ENCODE measurements at places on chromosomes 4 and X.

- no peak for DNase-seq
These were observed 85.3 kb upstream of the MAML3 start for GRCh38 chr4:140239311-140239710.

DNA sequence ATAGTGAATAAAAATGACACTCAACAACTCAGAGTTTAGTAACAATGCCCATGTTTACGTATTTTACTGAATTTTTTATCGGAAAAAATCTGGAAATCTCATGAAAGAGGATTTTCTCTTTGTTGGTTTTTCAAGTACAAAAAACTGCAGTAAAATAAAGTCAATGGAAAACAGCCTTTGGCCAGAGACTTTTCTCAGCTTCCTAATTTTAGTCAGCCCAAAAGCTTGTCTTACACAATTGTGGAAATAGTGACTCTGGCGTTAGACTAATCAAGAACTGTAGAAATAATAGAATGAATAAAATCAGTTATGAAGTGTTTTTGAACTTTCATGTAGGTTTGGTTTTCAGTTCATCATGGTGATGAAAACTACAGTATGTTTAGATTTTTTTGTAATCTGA lies 234.7 kb downstream of the DKK2 start:
- no peak for DNase-seq

- DNase-seq: no peak
These were observed 16.7 kb downstream of the IRF2 start for GRCh38 chr4:184457535-184458249.

DNA sequence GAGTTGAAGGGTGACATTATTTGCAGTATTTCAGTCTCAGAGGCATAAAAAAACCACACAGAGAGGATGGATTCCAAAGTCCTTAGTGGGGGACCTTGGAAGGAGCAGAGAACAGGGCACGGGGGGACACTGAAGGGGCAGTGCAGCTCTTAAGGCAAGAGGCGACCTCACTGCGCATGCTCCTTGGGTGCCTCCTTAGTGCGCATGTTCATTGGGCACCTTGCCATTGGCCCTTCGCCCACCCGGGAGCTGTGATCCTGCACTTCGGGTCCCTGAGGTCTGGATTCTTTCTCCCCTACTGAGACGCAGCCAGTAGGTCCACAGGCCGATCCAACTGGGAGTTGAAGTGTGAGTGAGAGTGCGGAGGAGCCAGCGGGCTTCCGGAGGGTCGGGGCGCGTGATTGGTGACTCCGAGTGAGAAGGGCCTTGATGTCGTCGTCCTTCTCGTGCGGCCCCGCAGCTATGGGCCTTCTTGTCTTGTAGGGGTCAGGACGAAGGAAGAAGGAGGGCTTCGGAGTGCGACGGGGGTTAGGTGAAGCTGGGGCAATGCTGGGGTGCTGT lies at the start of gene XAGE5:
Gene XAGE5 (plus strand): TSS at position 223 of the 561 bp plus-strand sequence. CDS start 1,280 bp downstream, outside the sequence.
- DNase-seq: no peak

DNA sequence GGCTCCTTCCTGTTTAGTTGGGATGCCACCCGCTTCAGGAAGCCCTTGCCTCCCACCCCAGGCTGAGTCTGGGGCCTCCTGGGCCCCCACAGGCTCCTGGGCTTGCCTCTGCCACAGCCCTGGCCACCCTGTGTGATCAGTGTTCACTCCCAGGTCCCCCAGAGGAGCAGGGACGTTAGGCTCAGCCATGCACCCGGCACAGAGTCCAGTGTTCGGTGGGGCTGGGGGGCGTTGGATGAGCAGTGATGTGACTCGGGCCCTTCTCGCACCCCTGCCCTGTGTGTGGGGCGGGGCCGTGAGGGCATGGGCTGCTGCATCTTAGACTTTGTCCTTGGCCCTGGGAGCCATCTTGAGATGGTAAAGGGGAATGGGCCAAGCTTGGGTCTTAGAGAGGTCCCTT lies 29.9 kb upstream of the HTRA3 start:
- no peak for DNase-seq

DNA sequence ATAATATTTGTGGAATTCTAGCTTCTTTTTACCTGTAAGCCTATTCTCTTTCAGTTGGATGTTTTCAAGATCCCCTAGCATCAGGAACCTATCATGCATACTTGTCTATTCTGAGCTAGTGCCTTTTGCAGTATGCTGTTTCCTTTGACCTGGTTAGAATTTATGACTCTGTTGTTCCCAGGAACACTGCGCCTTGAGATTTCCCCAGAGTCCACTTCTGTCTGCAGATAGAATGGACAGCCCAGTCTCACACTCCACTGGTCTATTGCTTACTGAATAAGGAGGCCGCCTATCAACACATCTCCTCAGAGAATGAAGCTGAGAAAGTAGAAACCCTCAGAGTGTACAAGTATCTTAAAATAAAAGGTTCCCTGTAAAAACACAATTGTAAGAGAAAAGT lies 465.1 kb upstream of the GALNTL6 start:
- DNase-seq: no peak

- DNase-seq: no peak
These were observed 41.4 kb downstream of the HAND2 start for GRCh38 chr4:173488656-173489055.

GRCh38 chr4:76639288-76639687 lies 204.3 kb downstream of the SHROOM3 start:
- DNase-seq: no peak

DNA sequence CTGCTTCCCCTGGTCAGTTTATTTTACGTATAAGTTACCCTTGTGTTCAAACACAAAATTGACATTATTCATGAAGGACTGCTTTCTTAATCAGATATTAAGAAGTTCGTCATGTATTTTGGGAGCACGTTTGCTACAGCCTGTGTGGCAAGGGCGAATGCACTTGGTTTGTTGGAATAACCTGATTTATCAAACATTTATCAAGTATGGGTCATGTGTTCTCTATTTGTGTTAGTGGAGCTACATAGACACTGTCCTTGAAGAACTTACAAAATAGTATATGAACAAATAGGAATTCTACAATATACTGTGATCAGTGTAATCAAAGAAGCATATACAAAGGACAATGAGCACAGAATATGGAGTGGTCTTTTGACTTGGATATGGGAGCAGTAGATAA lies 22.4 kb downstream of the RAB33B start:
- no peak for DNase-seq

- no peak for DNase-seq
These were observed 1.6 kb downstream of the RAB33A start for GRCh38 chrX:130173190-130173895.

DNA sequence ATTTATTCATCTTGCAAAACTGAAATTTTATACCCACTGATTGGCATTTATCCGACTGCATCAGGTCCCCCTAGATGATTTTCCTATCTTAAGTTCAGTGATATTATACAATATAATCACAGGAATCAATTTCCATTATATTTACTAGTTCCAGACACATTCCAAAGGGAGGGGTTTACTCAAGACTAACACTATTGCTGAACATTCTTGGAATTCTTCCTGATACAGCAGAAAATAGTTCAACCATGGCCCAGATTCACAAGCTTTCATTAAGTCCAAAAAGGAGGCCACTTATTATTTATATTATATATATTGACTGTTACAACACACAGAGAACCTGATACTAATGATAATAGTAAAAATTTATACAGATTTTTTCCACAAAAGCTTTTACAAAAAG lies 2353.6 kb downstream of the PCDH7 start:
- no peak for DNase-seq

- DNase-seq: no peak
These were observed 111.5 kb downstream of the AFAP1 start for GRCh38 chr4:7828011-7828720.

GRCh38 chr4:26726655-26727387 lies 133.8 kb upstream of the STIM2 start:
- DNase-seq: no peak

DNA sequence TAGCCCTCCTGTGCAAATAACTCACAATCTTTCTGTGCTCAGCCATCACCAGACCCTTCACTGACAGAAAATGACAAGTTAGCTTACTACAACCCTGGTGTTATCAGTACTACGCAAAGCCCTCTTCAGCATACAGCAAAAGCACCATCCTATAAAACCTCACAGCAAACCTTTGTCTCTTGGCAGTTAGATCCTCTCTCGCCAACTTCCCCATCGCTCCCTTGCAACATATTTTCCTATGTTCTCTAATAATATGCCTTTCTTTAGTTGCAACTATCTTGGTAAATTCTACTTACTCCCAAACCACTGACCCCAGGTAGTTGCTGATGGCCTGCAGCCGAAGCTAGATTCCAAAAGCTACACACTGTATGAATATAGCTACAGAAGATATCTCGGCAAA lies 856.9 kb upstream of the FRG1 start:
- no peak for DNase-seq

- no peak for DNase-seq
These were observed 34.0 kb downstream of the CENPU start for GRCh38 chr4:184699941-184700340.

DNA sequence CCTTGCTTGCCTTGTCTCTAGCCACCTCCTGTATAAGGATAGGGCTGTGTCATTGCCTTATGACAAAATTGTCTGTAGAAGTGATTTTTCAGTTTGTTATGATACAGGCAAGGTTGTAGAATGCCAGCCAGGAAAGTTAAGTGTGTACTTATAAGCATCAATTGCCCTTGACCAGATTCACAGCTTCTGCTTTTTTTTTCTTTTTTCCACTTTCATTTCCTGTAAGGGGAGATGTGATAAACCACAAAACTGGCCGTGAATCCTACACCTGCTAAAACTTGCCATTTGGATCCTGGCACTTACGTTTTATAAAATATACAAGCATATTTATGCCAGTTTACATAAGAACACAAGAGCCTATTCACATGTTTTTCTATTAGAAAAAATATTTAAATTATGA lies 35.0 kb upstream of the BMPR1B start:
- DNase-seq: no peak

GRCh38 chr4:74376888-74377483 lies 12.0 kb downstream of the EREG start:
- DNase-seq: no peak

GRCh38 chr4:187474238-187474637 lies 521.3 kb upstream of the ZFP42 start:
- DNase-seq: no peak

- no peak for DNase-seq
These were observed 25.0 kb downstream of the NKX1-1 start for GRCh38 chr4:1381181-1381621.

DNA sequence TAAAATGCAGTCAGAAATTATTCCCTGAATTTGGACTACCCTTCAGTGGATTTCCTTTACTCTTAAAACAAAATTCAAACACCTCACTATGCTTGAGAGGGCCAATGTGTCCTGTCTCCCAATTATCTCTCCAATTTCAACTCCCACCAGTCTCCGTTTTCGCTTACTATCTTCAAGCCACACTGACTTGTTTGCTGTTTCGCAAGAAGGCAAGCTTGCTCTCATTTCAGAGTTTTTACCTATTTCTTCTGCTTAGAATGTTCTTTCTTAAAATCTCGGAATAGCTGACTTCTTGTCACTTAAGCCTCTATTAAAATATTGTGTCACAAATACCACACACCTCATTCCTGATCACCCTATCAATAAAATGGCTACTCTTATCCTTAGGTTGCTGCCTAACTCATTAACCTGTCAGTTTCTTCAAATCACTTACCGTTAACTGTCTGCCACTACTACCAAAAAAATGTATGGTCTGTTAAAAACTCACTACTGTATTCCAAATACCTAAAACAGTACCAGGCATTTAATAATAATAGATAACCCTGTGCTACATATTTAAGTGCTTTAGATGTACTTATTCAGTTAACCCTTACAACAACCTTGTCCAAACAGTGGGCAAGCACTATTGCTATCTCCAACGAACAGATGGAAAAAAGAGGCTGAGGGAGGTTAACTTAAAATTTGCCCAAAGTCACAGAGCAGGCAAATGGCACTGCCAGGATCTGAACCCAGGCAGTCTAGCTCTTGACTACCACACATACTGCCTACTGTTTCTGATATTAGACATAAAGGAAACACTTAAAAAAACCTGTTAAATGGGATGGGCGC lies 2.9 kb downstream of the UBA6 start:
- DNase-seq: peak; percentile 18

DNA sequence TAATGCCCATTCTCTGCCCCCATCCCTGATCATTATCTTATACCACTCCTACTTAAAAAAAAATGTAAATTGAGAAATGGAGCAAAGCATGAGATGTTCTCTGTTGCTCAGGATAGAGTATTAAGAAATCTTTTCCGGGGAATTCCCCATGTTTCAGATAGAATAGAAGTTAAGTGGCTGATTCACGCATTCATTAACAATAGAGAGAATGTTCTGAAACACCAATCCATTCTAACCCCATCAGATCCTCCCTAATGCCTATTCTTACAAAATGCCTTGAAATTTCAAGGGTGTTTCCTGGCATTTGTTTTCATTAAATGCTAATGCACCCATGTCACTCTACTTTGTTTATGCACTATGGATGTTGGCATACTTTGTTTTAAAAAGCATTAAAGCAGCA lies 101.1 kb downstream of the AREG start:
- no peak for DNase-seq

GRCh38 chrX:45632506-45632905 lies 431.8 kb upstream of the DIPK2B start:
- DNase-seq: no peak

GRCh38 chr4:109908731-109909130 lies 4.0 kb upstream of the EGF start:
- DNase-seq: no peak

DNA sequence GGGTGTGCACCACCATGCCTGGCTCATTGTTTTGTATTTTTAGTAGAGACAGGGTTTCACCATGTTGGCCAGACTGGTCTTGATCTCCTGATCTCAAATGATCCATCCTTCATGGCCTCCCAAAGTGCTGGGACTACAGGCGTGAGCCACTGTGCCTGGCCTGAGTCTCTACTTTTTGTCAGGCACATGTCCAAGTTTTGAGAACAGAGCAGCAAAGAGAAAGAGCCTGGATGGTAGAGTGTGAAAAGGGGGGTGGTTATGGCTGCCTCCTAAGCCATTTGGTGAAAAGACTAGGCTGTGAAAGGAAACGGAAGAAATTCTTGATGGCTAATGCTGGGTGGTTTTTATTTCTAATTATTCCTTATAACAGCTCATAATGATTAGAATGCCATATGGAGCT lies 63.4 kb downstream of the GAB1 start:
- DNase-seq: no peak

DNA sequence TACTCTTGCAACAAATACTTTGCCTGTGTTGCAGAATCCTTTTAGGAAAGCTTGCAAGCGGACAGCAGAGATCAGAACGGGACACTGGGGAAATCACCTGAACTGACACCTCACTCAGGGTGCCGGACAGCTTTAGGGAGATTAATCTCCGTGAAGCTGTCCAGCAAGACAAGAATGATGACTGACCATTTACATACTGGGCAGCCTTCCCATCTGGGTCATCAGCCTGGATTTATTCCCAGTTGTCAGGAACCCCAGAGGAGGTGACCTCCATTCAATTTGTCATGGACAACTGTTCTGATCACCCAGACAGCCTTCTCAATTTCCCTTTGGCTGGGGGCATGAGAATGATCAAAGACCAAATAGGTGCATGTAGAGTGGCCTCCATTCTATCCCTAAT lies 93.0 kb upstream of the EGFL6 start:
- DNase-seq: no peak

- no peak for DNase-seq
These were observed 547 bp downstream of the GUCY1A1 start for GRCh38 chr4:155667222-155667567.

- no peak for DNase-seq
These were observed at the start of gene SLC25A43 for GRCh38 chrX:119398974-119399771. TSS of gene SLC25A43 (plus strand) at chrX:119399336. CDS start at chrX:119399404, 68 bp downstream.
